ENCODE measurements at places on chromosomes 5 and 9. TPM values are rescaled to one million over a fixed set of nuclear protein-coding genes. Genes with fewer than 3 reads are reported as not detected.
A peak's percentile ranks its signal among the peaks of the same experiment; 100 is the strongest.

The OTP gene
- not detected for total RNA-seq

The PLAC8L1 gene
- total RNA-seq: not detected

The PTBP3 gene
- total RNA-seq: 46.5 TPM

DNA sequence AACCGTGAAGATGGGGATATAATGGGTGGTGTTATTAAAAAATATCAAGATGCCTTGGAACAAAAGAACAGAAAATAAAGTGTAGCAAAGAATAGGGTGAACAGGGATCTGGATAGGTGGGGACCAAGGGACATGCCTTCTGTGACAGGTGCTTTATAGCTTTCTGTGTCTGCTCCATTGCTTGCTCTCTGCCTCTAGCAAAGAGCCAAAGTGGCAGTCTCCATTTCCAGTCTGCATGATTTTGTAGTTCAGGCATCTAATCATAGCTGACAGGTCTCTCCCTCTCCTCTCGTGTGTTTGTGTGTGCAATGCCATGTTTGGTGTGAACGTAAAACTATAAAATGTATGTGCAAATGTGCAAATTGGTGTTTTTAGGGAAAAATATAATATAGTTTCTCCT, 35.0 kb downstream of the LRRTM2 start:
- no peaks in the 10 kb centered on the region for H3K36me3 ChIP-seq
- no peak overlapping the region for H3K27ac ChIP-seq
- no peaks in the 10 kb centered on the region for H3K4me1 ChIP-seq
- H3K27me3 ChIP-seq: no peaks in the 10 kb centered on the region
- H3K4me3 ChIP-seq: no peak overlapping the region
- no peak for DNase-seq

DNA sequence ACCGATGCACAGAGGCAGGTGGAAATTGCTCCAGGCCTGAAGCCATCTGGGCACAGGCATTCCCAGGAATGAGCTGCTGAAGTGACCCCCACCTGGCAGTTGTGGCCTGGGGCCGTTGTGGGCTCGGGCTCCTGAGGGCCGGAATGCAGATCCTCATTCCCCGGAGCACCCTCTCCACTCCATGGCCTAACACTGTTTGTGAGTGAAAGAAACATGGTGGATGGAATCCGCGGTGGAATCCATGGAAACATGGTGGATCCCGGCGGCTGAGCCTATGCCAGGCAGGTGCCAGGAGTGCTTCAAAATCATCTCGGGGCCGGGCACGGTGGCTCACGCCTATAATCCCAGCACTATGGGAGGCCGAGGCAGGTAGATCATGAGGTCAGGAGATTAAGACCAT, 3.6 kb upstream of the SARDH start:
- no peaks in the 10 kb centered on the region for H3K36me3 ChIP-seq
- H3K4me1 ChIP-seq: peaks cover 6% of the 10 kb centered on the region
- H3K4me3 ChIP-seq: no peak overlapping the region
- no peaks in the 10 kb centered on the region for H3K27me3 ChIP-seq
- no peak for DNase-seq

DNA sequence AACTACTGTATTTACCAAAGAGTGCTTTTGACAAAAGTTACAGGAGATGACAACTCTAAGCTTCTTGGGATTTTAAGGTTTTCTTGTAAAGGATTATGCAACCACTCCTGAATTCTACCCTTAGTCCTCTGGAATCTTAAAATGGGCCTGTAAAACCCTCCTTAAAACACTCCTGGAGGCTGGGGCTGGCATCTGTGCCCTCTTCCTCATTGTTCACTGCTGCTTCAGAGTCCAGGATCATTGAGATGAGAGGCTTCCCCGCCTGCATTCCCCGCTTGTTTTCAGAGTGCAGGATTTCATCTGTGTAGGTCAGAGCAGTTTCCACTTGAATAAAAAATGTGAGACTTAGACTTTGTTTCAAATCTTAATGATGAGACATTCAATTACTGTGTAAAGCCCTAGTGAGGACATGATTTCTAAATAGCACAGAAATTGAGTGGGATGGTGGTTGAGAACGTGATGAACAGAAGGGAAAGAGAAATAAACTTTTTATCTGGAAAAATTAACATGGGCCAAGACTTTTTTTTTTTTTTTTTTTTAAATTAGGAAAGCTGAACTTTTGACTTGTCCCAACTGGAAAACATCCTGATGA, 40.4 kb downstream of the PCSK5 start:
- no peaks in the 10 kb centered on the region for H3K36me3 ChIP-seq
- H3K4me3 ChIP-seq: no peak overlapping the region
- DNase-seq: no peak
- no peaks in the 10 kb centered on the region for H3K27me3 ChIP-seq
- H3K27ac ChIP-seq: peak overlapping the region; percentile 29

DNA sequence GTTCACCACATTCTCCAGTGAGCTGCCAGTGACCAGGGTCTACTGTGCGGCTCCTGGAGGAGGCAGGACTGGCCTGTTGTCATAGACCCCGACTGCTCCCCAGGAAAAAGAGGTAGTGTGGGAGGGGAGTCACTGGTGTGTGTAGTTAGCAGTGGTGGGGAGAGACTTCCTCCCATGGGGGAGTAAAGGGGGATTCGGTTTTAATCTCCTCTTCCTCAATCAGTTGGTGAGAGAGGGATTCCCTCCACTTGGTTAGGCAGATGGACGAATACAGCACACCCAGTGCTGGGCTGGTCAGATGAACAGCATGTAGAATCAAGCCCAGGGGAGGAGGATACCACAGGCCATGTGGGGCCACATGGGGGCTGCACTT, 207.6 kb upstream of the S1PR3 start:
- no peak overlapping the region for H3K4me3 ChIP-seq
- H3K27me3 ChIP-seq: no peaks in the 10 kb centered on the region
- H3K27ac ChIP-seq: no peak overlapping the region
- no peak for DNase-seq
- H3K36me3 ChIP-seq: no peaks in the 10 kb centered on the region

GRCh38 chr5:109223531-109223930, 186.2 kb downstream of the PJA2 start:
- H3K27me3 ChIP-seq: no peaks in the 10 kb centered on the region
- DNase-seq: no peak
- no peaks in the 10 kb centered on the region for H3K36me3 ChIP-seq
- no peak overlapping the region for H3K4me3 ChIP-seq
- H3K4me1 ChIP-seq: no peaks in the 10 kb centered on the region

GRCh38 chr9:37036776-37037502, 2.9 kb upstream of the PAX5 start:
- no peak overlapping the region for H3K27ac ChIP-seq
- no peaks in the 10 kb centered on the region for H3K36me3 ChIP-seq
- peak; percentile 18 for DNase-seq
- H3K4me1 ChIP-seq: no peaks in the 10 kb centered on the region
- peak overlapping the region; percentile 23 for H3K4me3 ChIP-seq

DNA sequence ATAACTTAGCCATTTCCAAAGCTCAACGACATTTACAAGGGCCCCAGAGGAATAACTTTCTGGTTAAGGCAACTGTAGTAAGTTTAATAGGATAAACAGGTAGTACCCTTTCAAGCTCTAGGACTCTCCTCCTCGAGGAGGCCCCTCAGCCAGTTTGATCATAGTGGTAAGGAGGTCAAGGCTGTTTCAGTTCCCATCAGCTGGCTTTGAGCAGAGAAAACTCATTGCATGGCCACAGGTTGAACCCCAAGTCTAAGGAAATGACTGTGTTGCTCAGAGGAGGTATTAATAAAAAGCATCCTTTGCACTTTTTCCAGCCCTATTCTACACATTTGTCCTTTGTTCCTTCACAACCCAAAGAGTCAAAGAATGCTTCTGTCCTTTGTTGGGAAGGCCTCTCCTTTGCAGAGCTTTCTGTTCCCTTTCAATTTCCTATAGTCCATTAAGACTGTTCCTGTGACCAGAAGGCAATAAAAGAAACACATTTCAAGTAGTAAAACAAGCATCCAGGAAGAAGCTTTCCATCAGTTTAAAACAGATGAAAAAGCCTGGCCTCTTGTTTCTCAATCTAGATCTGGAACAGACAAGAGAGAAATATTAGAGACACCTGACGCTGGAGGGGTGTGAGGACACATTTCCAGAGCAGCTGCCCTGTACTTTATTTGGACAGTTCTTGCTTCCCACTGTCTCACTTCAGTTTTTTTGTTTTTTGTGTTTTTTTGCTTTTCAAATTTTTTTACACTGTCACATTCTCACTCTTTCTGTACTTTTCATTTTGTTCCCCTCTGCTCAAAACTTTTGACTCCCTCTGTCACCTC, 54.1 kb downstream of the PRRC1 start:
- H3K4me1 ChIP-seq: no peaks in the 10 kb centered on the region
- H3K27me3 ChIP-seq: no peaks in the 10 kb centered on the region
- no peak overlapping the region for H3K27ac ChIP-seq
- no peak for DNase-seq
- H3K36me3 ChIP-seq: no peaks in the 10 kb centered on the region
- no peak overlapping the region for H3K4me3 ChIP-seq

- no peaks in the 10 kb centered on the region for H3K27me3 ChIP-seq
- peaks cover 8% of the 10 kb centered on the region for H3K4me1 ChIP-seq
- no peak overlapping the region for H3K27ac ChIP-seq
- H3K4me3 ChIP-seq: no peak overlapping the region
- peak; percentile 80 for DNase-seq
- no peaks in the 10 kb centered on the region for H3K36me3 ChIP-seq
Observed at GRCh38 chr9:88578121-88579049, 43.4 kb downstream of the NXNL2 start.

GRCh38 chr5:86968301-86968753, 299.4 kb upstream of the RASA1 start:
- H3K4me1 ChIP-seq: peaks cover 29% of the 10 kb centered on the region
- H3K27ac ChIP-seq: no peak overlapping the region
- no peak overlapping the region for H3K4me3 ChIP-seq
- H3K36me3 ChIP-seq: no peaks in the 10 kb centered on the region
- DNase-seq: no peak
- no peaks in the 10 kb centered on the region for H3K27me3 ChIP-seq

Measured in tibial nerve (tissue), 4 donors.